ENCODE measurements at places on chromosomes 6 and 20.

- no peak for DNase-seq
Observed at GRCh38 chr6:167053895-167054530, 54.8 kb downstream of the CEP43 start.

DNA sequence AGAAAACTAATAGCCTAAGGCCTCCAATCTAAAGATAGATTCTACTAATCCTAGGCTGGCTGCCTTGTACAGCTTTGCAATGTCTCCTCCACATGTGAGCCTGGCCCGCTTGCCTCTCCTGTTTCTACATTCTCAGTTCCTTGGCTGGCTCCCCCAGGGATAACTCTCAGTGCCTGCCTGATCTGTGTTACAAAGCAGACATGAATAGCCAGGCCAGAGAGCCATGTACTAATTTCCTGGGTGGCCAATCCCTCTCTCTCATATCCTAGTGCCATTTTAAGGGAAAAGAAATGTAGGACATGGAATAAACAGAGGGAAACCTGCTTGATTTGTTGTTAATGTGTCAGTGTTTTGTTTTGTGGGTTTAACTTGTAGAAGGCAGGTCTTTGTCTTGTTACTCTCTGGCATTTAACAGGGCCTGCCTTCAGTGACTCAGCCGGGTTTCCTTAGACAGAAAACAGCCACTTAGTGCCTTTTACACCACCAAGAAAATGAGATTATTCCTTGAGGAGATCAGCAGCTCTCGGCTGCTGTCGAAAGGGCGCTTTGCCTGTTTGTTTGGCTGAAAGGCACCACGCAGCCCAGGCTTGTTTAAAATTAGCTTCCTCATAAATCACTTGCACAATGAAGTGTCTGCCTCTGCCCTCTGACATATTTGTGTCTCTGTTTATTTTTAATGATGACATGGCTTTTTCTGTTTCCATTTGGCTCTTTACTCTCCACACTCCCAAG lies 702.7 kb downstream of the MAFB start:
- peak; percentile 82 for DNase-seq

- no peak for DNase-seq
Observed at GRCh38 chr6:5214570-5215052, 46.1 kb downstream of the LYRM4 start.

GRCh38 chr6:1499777-1500176 lies 109.9 kb upstream of the FOXC1 start:
- DNase-seq = peak; percentile 44

- no peak for DNase-seq
Observed at GRCh38 chr20:53547664-53548239, 45.9 kb downstream of the ZNF217 start.

- DNase-seq = no peak
Observed at GRCh38 chr20:56870271-56870670, 241.2 kb downstream of the TFAP2C start.

Data from heart left ventricle (tissue), 16 donors.